A549 treated with RU486 at 1 μM for 4 hours (cell line): ENCODE measurements at places on chromosomes 6 and 20. TPM values are rescaled to one million over a fixed set of nuclear protein-coding genes. Genes with fewer than 3 reads are reported as not detected.

TSBP1 gene
- total RNA-seq, result not detected in 5 replicates

UNC5CL gene
- 0.30 to 0.57 TPM (median 0.42 TPM) in 5 replicates for total RNA-seq

MROH8 gene
- total RNA-seq, result 0.81 to 2.2 TPM (median 1.0 TPM) in 5 replicates

ZBTB12 gene
- 3.1 to 4.9 TPM (median 4.2 TPM) in 5 replicates for total RNA-seq

TP53TG5 gene
- not detected in 5 replicates for total RNA-seq

NCOA6 gene
- total RNA-seq, result 17.5 to 20.1 TPM (median 19.8 TPM) in 5 replicates

BHLHE23 gene
- not detected in 5 replicates for total RNA-seq

TMEM14A gene
- 33.4 to 47.6 TPM (median 38.1 TPM) in 5 replicates for total RNA-seq

MOCS1 gene
- 1.0 to 1.8 TPM (median 1.6 TPM) in 5 replicates for total RNA-seq

HEY2 gene
- 0.06 to 0.08 TPM in 2 of 5 replicates, not detected in the others for total RNA-seq

PCK1 gene
- total RNA-seq, result 0.05 to 0.13 TPM in 2 of 5 replicates, not detected in the others

LRRN4 gene
- total RNA-seq, result 0.07 to 0.08 TPM in 2 of 5 replicates, not detected in the others

BTN1A1 gene
- total RNA-seq, result not detected in 5 replicates

ACTL10 gene
- not detected in 5 replicates for total RNA-seq

FLRT3 gene
- 0.96 to 1.8 TPM (median 1.7 TPM) in 5 replicates for total RNA-seq

DDX43 gene
- not detected in 5 replicates for total RNA-seq

GLP1R gene
- total RNA-seq, result not detected in 5 replicates

RIPOR2 gene
- not detected in 5 replicates for total RNA-seq

TPMT gene
- total RNA-seq, result 4.5 to 7.0 TPM (median 5.9 TPM) in 5 replicates

RBBP8NL gene
- total RNA-seq, result 0.07 to 0.29 TPM (median 0.16 TPM) in 5 replicates

HLA-DRA gene
- not detected in 5 replicates for total RNA-seq

SAPCD1 gene
- 2.0 to 4.2 TPM (median 3.7 TPM) in 5 replicates for total RNA-seq

NECAB3 gene
- 8.5 to 15.1 TPM (median 14.4 TPM) in 5 replicates for total RNA-seq

NDRG3 gene
- 21.4 to 22.9 TPM (median 22.0 TPM) in 5 replicates for total RNA-seq

TRIM10 gene
- not detected in 5 replicates for total RNA-seq

ZNF831 gene
- not detected in 5 replicates for total RNA-seq

HSF2 gene
- 3.7 to 8.5 TPM (median 7.2 TPM) in 5 replicates for total RNA-seq

MCCD1 gene
- not detected in 5 replicates for total RNA-seq

GGTLC1 gene
- not detected in 5 replicates for total RNA-seq

GTF3C6 gene
- 79.1 to 94.1 TPM (median 86.7 TPM) in 5 replicates for total RNA-seq
